ENCODE measurements at places on chromosomes 7 and 10.
A peak's percentile ranks its signal among the peaks of the same experiment; 100 is the strongest.

- DNase-seq: no peak
Measured at GRCh38 chr10:53899463-53900160, 901.4 kb downstream of the PCDH15 start.

GRCh38 chr7:120793213-120793936 lies 64.6 kb downstream of the TSPAN12 start:
- DNase-seq: no peak

DNA sequence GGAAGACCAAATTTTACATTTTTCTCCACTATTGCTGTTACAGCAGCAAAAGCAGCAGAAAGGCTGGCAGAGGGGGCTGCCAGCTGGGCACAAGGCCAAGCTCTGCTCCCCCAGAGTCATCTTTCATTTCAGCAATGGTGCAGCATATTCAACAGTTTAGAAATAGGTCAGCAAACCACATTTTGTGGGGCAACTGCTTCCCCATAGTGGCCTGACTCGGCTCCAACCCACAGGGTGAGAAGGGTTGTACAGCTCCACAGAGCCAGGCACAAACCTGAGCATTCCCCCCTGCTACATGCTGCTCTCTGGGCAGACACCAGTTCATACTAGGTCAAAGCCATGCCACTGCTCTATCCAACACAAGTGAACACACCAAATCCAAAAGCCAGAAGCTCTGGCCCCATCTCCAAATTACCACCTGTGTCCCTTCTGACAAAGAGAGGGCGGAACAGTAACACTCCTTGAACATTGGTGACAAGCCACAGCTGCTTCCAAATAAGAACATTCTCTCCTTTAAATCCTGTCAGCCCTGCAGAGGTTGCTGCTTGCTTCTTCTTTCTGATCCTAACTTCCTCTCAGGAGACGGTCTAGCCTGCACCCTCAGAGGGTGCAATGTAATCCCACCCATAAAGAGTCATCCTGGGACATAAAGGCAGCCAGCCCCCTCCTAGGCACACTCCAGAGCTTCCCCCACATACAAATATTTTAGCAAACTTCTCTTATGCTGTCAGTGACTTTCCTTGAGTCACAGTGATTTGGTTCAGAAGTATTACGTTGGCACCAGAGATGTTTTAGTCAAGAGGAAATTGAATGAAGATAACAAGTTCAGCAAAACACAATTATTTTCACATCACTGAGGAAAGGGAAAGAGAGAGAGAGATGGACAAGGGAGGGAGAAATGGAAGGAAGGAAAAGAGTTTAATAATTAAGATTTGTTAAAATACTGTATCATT lies 39.0 kb upstream of the SLIT1 start:
- no peak for DNase-seq

- DNase-seq: peak; percentile 28
Measured at GRCh38 chr10:128859738-128860386, 607.2 kb upstream of the MGMT start.

DNA sequence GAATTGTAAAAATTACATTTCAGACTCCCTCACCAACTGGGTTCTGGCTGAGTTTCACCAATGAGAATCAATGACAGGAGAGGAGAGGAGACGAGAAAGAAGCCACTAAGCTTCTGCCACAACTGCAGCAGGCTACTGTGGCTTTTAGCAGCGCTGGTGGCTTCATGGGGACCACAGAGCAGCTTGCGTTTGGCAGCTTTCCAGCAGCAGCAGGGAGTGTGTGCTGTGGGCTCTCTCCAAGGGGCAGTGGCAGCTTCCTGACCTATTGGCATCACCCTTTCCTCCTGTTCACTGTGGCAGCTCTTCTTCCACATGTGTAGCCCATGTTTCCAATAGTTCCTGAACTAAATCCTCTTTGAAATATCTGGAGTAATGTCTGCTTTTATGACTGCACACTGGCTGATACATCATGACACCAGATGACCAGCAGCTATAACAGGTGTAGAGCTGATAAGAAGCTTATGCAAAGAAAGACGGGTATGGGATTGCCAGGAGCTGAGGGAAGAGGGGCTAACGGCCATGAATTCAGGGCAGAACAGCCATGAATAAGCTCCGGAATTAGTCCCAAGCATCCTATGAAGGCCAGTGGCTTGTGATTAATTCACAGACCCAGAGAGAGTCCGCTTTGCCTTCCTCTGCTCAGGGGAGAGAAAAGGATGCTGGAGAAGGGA lies 46.8 kb downstream of the KCNH2 start:
- DNase-seq: no peak

DNA sequence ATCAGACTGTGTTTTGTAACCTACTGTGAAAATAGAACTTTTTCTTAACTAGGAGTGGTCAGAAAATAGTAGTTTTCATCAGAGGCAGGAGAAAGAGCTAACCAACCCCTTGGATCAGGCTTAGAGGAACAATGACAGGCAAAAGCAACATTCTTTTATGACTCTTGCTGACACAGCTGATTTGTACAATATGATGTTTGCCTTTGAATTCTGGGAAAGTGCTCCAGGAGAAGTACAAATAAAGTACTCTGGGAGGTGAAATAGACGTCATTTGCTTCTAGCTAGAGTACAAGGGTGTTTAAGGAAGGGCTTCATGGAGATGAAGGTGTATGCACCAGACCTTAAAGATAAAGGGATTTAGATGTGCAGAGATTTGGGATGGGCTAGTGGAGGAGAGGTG lies 75.1 kb upstream of the KIAA1217 start:
- no peak for DNase-seq

DNA sequence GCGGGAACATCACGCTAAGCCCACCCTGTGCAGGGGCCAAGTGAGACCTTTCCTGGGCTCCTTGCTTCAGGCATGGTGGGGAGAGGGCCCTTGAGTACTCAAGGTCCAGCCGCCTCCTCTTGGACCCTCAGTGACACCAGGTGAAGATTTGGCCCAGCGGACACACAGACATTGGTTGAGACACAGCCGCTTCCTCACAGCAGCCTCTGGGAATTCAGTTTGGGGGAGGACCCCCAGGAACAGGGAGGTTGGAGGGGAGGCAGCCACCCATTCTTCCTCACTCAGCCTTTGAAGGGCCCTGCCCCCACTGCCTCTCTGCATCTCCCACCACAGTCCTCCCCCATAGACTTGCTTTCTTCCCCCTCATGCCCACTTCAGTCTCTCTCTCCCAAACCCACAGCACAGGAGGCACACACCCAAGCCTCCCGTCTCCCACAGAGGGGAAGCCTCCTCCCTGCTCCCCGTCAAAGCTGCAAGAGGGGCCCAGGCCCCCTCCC lies 31.9 kb downstream of the ANXA8 start:
- DNase-seq: no peak

DNA sequence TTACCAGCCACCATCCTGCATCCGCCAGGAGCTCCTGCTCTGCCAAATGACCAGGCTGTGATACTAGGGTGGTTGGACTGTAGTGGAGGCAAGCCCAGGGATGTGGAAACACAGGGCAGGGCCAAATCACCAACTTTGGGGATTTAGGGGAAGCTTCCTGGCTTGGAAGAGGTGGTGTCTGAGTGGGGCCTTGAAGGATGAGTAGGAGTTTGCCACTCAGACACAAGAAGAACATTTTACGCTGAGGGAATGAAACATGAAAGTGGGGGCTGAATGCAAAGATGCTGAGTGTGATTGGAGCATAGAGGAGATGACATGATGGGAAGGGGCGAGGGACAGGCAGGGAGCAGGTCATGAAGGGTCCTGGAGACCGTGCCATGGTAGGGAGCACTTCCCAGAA lies 329.5 kb downstream of the RPS24 start:
- no peak for DNase-seq

DNA sequence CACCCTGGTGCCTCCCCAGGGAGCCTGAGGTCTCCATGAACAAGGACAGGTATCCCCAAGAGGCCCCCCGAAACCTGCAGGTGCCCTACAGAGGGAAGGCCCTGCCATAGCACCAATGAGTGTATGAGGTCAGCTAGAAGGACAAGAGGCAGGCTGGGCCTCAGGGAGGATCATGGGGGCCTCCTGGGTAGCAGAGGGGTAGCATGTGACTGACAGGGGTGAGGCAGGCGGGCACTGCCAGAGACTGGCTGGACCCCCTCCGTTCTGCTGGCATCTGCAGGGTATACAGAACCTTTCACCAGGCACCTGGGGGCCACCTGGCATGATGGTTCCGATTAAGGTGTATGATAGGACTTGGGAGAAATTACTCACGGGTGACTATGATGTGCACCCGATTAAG lies 79.2 kb upstream of the KCTD7 start:
- DNase-seq: no peak

- no peak for DNase-seq
Measured at GRCh38 chr7:52150952-52151351, 834.3 kb upstream of the COBL start.

DNA sequence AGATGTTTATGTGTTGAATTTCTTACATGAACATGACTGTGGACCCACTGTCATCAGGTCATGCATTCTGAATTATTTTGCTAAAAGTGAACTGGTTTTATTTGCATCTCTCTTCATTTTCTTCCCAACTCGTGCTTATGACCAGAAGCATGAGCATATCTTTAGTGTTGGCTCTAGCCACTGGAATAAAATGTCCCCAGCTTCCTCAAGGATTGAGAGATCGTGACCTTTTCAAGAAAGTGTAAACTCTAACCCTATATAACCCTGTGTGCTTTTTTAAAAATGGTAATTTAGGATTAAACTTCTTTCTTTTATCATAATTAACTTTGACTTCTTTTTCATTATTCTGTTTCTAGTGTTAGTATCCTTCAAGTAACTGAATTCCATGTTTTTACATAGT lies 55.5 kb downstream of the VTI1A start:
- no peak for DNase-seq

DNA sequence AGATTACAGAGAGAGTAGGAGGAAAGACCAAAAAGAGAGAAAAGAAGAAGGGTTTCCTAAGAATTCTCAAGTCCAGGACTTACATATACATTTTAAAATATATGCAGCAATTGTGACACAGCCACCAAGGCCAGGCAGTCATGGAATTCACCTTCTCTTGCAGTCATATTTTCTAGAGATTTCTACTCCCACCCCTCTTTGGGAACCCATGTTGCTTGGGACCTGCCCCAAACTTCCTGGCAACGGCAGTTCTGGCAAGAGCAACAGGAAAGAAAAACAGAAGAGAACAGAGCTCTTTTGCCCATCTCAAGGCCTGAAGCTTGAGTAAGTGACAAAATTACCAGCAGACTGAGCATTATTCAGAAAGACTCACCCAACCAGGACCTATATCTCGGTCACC lies 128.3 kb upstream of the ASAH2 start:
- no peak for DNase-seq

DNA sequence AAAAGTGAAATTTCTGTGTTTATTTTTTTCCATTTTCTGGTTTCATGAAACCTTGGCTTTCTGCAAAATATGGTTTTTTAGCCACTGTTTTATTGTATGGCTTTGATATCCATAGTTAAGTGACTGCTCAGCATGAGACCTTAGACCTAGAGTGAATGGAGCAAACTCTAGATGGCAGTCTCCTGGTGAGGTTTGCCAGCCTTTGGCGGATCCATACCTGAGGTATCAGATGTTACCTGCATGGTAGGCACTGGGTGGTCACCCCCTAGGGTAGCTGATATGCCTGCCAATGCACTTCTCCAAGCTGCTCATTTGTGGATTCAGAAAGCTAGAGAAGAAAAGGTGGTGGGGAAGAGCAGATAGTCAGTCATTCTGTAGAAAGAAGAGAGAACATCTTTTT lies 17.4 kb upstream of the FZD8 start:
- DNase-seq: no peak

DNA sequence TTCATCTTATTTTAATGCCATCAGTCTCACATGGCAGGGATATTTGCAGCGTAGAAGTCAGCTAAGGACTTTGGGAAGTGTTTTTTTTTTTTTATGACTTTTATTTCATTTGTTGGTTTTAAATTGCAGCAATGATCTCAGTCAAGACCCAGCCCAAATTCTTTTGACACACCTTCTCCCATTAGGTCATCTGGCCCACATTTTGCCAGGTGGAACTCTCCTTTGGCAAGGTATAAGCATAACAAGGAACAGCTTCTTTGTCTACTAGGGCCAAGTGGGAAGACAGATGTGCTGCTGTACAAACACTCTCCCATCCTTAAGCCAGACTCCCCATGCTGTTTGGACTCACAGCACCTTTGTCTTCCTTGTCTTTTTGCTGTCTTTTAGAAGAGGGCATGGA lies 41.8 kb downstream of the PLEKHA8 start:
- no peak for DNase-seq
